ENCODE measurements at places on chromosomes 1 and 21. TPM values are rescaled to one million over a fixed set of nuclear protein-coding genes. Genes with fewer than 3 reads are reported as not detected.

IVL gene
- total RNA-seq: not detected

DNA sequence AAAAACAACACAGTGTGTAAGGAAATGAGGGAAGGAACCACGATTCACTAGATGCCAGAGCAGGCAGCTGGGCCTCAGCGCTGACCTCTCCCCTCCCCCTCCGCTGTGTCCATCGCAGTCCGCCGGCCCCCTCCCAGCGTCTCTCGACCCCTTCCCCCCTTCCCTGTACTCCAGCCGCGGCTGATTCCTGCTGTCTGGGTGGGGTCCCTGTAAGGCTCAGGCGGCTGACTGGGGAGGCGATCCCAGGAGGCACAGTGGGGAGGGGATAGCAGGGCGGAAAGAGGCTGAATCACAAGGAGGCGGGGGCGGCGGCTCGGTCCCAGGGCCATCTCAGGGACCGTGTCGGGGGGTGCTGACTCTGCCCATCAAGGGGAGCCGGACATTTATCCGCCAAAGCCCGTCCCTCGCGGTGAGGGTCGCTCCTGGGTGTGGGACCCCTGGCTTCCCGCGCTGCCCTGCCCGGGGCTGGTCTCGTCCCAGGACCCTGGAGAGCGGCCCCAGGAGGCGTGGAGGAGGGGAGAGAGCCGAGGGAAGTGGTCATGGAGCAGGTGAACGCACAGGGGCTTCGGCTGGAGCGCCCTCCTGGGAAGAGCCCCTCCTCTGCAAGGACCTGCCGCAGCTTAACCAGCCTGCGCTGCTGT, 241.9 kb downstream of the PTPRU start:
- DNase-seq: no peak

RIIAD1 gene
- not detected for total RNA-seq

UBXN10 gene
- total RNA-seq: 2.5 TPM

CIART gene
- 5.4 TPM for total RNA-seq

UMODL1 gene
- 0.95 TPM for total RNA-seq

- DNase-seq: no peak
Observed at GRCh38 chr1:43806183-43806582, 98.8 kb downstream of the ST3GAL3 start.

KAZN gene
- 18.2 TPM for total RNA-seq

- no peak for DNase-seq
Observed at GRCh38 chr1:210687582-210688279, 359.0 kb downstream of the HHAT start.
